ENCODE measurements at places on chromosomes 6 and 20. TPM values are rescaled to one million over a fixed set of nuclear protein-coding genes. Genes with fewer than 3 reads are reported as not detected.

DNA sequence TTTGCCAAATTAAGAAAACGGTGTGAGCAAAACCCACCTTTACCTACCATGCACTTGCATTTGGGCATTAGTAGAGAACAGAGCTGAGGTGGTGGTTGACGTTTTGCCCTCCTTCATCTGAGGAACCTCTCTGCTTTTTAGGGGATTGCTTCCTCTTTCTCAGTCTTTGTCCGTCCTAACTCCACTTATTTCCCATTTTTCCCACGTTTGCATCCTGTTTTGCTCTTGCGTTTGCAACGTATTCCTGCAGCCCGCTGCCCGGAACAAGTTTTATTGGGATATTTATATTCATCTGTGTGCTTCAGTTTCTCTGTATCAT lies 374 bp upstream of the SERINC1 start:
- H3K4me3 ChIP-seq, result peak overlapping the region; percentile 69
- DNase-seq, result no peak
- H3K27me3 ChIP-seq, result no peaks in the 10 kb centered on the region
- H3K36me3 ChIP-seq, result no peaks in the 10 kb centered on the region

DNA sequence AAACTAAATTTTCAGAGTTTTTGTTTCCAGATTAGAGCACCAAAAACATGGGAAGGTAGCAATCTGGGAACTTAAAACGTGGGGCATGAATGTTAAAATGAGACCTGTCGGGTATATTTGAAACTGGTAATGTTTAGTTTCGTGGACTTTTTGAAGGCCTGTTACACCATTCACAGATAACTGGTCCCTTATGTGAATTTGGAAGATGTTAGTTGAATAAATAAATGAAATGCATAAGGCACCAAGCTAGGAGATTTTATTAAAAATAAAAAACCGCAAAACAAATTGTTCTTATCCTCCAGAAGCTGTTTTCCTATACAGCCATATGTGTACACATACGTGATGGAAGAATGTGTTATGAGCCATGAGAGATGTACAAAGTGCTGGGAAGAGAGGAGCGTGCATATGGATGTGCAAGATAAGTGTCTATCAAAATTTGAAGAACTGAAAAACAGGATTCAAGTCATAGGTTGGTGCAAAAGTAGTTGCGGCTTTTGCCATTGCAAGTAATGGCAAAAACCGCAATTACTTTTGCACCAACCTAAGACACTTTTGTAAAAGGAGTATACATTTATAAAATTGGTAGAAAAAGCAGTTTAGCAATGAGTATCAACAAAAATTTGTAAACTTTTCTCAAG lies 700 bp upstream of the MCUR1 start:
- peak overlapping the region; percentile 97 for H3K4me3 ChIP-seq
- H3K27me3 ChIP-seq, result no peaks in the 10 kb centered on the region
- DNase-seq, result no peak
- H3K27ac ChIP-seq, result peak overlapping the region; percentile 95

DNA sequence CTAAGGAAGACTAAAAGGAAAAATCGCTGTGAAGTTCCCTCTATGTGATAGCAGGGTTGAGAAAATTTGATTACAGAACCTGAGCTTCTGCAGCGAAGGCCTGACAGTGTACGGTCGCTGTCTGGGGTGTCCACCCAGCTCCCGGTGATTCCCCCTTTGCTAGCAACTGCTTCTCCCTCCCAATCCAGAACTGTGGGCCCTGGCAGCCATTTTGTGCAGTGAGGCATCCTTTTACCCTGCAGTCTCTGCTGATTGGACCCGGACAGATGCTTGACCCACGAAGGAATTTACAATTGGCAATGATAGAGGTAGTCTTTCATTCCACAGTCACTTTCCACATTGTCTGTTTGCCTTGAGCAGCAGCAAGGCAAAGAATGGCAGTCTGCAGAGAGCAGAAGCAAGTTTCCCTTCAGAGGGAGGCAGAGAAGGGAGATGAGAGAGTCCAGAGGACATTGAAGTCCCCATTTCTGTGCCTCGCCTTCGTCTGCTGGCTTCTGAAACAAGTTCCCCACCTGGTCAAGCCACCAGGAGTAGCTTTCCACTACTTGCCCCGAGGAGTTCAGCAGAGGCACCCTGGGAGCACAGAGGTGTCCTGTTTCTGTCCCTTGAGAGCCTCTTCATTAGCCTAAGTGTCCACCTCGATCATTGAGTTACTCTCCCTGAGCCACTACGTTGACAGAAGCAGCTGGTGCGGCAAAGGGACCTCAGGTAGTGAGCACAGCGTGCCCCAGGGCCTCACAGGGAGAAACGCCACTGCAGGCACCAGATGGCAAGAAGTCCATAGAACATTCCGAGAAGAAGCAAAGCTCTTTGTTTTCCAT lies 370.3 kb downstream of the NRN1 start:
- H3K27ac ChIP-seq, result no peak overlapping the region
- DNase-seq, result no peak
- no peak overlapping the region for H3K4me3 ChIP-seq
- no peaks in the 10 kb centered on the region for H3K36me3 ChIP-seq

DNA sequence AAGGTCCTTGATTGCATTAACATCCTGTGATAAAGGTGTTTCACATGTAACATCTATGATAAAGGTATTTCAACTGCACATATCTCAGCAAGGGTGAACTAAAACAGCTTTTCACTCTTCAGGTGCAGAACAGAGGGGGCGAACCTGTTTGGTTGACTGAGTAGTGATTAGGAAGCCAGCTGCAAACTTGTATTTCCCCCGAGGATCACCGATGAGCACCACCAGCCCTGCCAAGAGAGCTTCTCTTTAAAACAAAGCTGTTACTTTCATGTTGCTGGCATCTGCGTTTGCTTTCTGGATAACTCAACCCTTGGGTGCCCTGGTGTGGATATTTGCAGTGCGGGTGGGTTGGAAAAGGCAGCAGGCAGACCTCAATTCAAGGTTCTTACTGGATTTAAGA lies 39.6 kb downstream of the JAG1 start:
- peaks cover 8% of the 10 kb centered on the region for H3K36me3 ChIP-seq
- H3K27ac ChIP-seq, result peak overlapping the region; percentile 93
- H3K4me3 ChIP-seq, result no peak overlapping the region
- H3K4me1 ChIP-seq, result peaks cover 49% of the 10 kb centered on the region
- no peak for DNase-seq

Gene SLC17A9
- 30.0 TPM for total RNA-seq

Gene KHDRBS2
- total RNA-seq, result not detected
